ENCODE measurements at places on chromosomes 3 and 15.

DNA sequence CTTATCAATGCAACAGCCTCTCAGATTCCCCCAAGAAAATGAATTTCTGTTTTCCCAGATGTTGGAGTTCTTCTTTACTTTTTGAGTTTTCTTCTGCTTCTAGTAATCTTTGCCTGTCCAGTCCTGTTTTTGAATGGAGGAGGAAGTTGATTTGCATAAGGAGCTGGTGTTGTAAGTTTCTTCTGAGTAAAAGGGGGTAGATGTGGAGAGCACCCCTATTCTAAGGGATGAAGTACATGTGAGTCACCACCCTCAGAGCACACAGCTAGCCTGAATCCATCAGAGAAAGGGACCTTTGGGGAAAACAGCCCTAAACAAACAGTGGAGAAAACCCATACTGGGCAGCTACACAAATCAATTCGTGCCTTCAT, 34.5 kb downstream of the ACAA1 start:
- no peak for DNase-seq

DNA sequence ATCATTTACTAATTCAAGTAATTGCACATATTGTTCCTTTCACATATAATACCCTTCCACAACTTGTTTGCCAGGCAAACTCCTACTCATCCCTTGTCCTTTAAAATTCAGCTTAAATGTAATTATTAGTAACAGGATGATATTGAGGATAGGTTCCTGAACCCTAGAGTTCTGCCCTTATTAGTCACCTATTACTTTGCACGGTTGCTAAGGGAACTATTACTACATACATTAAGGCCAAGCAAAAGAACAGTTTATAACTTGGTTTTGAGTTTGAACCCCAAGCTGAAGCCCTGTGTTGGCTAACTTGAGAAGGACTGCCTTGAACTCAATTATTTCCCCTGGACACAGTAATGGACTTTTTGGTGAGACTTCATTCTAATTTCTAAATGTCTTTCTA, 529.7 kb downstream of the IGSF11 start:
- no peak for DNase-seq

- DNase-seq = no peak
Observed at GRCh38 chr3:187836823-187837770, 91.8 kb upstream of the BCL6 start.

DNA sequence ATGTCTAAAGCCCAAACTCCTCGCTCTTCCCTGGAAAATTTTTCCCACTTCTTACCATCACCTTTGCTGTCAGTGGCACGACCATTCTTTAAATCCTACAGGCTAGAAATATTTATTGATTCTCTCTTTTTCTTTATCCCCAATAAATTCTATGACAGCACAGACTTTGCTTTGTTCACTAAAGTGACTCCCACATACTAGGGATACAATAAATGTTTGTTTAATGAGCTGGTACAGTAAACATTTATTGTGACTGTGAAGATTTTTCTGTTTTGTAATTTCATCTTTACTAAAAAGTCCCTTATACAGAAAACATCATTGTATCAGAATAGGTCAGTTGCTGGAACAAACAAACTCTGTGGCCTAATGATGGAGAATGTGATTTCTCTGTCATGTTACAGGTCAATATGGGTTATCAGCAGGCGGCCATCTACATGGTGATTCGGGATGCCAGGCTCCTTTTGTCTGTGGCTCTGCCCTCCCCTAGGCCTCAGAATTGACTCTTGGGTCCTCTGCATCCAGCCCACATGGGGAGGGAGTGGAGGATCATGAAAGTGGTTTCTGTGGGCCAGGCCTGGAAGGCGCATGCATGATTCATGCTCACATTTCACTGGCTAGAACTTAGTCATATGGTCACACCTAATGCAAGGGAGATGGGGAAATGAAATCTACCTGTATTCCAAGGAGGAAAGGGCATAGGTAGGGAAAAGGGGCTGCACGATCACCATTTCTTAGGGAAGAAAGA, 22.7 kb upstream of the KNG1 start:
- no peak for DNase-seq

DNA sequence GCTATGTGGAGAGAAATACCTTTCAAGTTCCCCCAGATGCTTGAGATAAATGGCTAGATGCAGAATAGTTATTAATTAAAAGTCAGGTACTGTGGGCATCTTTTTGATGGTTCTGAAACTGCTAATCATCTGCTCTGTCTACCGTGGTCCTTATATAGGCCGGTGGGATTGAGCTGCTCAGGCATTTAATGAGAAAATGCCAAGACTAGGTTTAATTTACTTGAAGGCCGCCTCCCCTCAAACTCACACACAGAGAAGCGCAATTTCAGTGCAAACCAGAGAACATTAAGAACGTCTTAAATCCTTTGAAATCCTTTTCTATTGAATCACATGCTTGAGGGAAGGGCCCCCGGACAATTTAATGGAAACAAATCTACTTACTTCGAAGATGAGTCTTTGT, 136.4 kb upstream of the CRBN start:
- no peak for DNase-seq

GRCh38 chr3:150887031-150887430, 18.2 kb downstream of the MINDY4B start:
- no peak for DNase-seq

GRCh38 chr3:129106866-129107565, 14.6 kb downstream of the RAB43 start:
- DNase-seq = no peak

- DNase-seq = no peak
Observed at GRCh38 chr3:23164746-23165145, 38.4 kb upstream of the UBE2E2 start.

- no peak for DNase-seq
Observed at GRCh38 chr3:185272033-185272432, 18.2 kb upstream of the EHHADH start.

DNA sequence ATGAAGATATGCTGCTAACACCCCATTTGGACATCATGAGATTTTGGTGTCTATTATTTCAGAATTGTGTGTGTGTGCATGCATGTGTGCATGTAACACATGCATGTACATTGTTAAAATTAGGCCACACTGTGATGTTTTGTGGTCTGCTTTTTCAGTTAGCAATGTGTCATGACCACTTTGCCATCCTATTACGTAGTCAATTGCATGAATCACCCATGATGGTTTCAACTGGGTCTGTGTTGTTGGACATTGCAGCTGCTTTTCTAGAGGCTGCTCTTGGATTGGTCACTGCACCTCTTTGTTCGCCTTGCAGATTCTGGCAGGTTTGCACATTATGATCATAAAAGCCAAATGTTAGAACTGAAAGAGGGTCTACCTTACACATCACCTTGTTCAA, 101.0 kb upstream of the THBS1 start:
- DNase-seq = no peak

DNA sequence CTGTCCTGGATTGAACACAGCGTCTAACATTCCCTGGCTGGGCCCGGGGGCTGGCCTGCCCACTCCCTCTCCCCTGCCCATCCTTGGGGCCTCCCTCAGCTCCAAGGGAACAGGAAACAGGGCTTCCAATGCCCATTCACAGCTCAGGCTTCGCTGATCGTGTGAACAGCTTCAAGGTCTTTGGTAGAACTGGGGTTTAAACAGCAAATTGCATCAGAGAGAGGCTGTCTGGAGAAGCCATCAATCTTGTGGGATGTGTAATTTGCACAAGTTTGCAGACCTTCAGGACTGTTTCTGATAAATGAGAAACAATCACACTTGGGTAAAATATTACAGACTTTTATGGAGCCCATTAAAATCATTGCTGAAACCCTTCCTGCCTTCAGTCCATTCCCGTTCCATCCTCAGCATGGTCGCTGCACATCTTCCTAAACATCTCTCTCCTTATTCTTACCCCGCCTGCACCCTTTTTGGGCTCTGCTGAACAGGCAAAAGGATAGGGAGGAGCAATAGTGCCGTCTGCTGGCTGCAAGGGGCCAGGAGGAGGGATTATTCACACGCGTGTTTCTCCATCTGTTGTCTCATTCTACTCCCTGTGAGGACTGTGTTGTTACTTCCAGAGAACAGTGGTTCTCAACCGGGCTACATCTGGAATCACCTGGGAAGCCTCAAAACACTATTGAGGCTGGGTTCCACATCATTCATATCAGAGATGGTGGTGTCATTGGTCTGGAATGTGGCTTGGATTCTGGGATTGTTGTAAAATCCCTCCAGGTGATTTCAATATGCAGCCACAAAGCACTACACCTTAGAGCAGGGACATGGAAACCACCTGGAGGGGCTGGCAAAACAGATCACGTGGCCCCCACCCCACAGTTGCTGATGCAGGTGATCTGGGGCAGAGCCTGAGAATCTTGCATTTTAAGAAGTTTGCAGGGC, 116.3 kb downstream of the CLSTN2 start:
- DNase-seq = peak; percentile 44

DNA sequence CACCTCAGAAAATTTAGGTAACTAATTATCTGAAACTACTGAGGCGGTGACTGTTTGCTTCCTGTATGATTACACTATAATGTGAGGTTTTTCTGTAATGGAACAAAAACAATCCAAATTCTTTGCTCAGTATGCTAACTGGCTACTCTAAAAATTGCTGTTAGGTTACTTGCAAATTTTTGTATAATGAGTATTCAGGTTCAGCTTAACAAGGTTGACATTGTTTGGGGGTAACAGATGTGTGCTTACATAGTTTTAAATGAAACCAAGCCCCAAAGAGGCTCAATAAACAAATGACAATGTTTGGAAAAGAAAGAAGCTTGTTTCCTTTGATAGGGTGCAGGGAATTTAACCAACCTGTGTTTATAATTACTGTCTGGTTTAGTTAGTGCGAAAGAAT, 414.5 kb upstream of the MDFIC2 start:
- no peak for DNase-seq

GRCh38 chr3:16528581-16528993, 15.1 kb upstream of the RFTN1 start:
- no peak for DNase-seq

DNA sequence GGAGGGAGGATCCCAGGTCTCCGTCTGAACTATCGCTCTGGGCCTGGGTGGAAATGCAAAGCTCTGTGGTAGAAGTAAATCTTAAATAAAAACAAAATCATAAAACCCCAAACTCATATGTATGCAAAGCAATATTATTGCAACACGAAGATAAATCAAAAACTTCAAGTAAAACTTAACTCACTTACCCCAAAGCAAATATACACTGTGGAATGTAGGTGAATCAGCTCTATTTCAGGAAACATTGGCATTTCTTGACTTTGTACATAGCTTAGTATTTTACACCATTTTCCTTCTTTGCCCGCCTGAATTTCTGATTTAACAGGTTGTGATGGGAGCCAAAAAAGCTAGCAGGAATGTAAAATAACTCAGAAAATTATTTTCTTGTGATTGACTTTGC, 126.2 kb downstream of the TPRG1 start:
- no peak for DNase-seq

DNA sequence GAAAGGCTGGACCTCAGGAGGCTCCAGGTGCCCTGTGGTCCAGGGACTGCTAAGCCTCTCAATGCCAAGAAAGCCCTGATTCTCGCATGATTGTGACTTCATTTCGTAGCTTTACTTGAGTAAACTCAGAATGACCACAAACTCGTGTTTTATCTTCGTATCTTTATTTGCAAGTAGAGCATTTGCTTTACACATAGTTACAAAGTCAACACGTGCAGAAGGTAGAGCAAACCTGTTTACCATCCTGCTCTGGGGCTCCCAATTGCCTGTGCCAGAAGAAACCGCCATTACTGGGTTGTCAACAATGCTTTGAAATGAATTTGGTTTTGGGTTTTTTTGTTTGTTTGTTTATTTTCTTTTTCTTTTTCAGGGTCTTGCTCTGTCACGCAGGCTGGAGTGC, 5.8 kb upstream of the MESP1 start:
- DNase-seq = no peak

- no peak for DNase-seq
Observed at GRCh38 chr3:5195605-5196004, 8.1 kb downstream of the EDEM1 start.

- no peak for DNase-seq
Observed at GRCh38 chr15:98968576-98968975, 39.0 kb downstream of the PGPEP1L start.

- DNase-seq = no peak
Observed at GRCh38 chr3:71128961-71129360, 454.6 kb downstream of the FOXP1 start.

- DNase-seq = no peak
Observed at GRCh38 chr15:66145726-66146182, 107.8 kb downstream of the MEGF11 start.

DNA sequence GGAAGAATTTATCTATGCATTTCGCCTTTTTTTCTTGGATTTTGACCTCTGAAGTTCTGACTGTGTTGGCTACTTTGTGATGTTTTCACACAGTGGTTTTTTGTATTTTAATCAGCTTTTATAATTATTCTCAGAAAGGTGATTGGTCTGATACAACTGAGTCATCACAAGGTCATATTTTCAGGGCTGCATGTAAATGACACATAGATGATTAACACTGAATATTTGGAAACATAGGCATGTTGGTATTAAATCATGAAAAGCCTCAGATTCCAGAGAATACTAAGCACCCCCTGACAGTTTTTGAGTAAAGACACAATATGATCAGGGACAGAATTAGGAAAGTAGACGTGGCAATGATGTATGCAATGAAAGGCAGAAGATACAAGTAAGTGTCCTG, 175.5 kb upstream of the SLCO3A1 start:
- no peak for DNase-seq

DNA sequence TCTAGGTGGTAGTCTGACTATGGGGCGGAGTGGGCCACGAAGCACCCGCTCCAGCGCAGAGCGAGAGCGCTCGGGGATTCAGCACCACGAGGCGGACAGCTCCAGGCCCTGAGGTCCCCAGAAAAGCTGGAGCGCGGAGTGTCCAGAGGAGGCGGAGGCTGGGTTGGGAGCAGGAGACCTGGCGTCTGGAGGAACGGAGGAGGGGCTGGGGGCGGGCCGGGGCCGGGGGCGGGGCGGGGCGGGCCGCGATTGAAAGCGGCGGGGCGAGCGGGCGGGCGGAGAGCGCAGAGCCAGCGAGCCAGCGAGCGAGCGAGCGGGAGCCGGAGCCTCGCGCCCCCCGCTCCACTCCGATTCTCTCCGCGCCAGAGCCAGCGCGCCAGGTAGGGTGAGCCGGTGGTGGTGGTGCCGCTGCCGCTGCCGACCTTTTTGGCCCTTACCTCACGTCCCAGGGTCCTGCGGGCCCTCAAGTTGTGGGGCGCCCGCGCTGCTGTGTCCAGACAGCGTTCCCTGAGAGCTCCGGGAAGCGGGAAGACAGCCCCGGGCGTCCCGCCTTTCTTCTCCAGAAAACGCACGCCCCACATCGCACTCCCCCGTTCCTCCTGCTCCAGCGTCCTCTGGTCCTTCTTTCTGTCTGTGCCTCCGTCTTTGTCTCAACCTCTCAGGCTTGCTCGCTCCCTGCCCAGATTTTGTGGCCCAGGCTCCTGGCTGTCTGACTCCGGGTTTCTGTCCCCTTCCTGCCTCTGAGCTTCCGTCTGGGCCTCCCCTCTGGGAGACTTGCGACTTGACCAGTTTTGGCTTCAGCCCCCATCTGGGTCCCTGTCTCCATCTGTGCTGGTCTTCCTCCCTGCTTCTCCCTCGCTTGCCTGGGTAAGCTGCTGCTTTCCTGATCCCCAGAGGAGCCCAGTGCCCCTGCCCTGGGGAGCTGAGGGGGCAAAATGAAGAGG, at the start of gene GRM2:
Gene GRM2 (plus strand): TSS at position 281 of the 944 bp plus-strand sequence. CDS start 1,916 bp downstream, outside the sequence.
- peak; percentile 38 for DNase-seq

All from amygdala (tissue), 56 donors.